Cortex of kidney (tissue), 1 donor: ENCODE measurements at places on chromosomes 1 and 21.

- no peak for DNase-seq
Measured at GRCh38 chr1:37513795-37514349, 694 bp downstream of the MEAF6 start.

- DNase-seq, result no peak
Measured at GRCh38 chr1:173862769-173863223, 5.0 kb downstream of the GAS5 start.

- no peak for DNase-seq
Measured at GRCh38 chr1:243842161-243842560, 7.9 kb downstream of the AKT3 start.

DNA sequence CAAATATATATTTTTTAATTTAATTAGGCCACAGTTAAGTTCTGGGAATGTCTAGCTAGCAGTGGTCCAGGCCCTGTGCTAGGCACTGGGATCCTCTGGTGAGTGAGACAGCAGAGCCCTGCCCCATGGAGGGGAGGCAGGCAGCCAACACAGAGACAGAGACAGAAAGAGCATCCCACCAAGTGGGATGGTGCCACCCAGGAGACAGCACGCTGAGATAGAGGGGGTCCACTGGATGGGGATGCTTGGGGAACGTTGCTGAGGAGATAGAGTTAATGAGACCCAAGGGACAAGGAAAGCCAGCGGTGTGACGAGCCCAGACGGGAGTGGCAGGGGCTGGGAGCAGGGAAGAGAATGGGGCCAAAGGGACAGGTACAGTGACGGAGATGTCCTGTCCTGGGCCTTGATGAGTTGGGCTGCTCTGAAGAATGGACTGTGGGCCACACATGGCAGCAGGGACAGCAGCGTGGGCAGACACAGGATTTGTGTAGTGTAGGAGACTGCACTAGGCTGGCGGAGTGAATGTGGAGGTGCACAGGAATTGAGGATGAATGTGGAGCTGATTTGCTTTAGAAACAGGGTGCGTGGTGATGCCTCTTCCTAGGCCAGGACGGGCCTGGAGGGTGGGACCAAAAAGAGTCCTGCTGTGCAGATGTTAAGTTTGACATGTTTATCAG, 22.8 kb downstream of the RAB4A start:
- no peak for DNase-seq

DNA sequence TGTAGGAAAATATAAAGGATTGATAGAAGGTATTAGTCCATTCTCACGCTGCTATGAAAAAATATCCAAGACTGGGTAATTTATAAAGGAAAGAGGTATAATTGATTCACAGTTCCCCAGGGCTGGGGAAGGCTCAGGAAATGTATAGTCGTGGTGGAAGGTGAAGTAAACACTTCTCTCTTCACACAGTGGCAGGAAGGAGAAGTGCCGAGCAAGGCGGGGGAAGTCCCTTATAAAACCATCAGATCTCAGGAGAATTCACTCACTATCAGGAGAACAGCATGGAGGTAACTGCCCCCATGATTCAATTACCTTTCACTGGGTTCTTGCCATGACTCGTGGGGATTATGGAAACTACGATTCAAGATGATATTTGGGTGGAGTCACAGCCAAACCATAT, 1806.0 kb downstream of the MRPL39 start:
- no peak for DNase-seq

GRCh38 chr1:84847253-84848250, 45.5 kb downstream of the LPAR3 start:
- no peak for DNase-seq

DNA sequence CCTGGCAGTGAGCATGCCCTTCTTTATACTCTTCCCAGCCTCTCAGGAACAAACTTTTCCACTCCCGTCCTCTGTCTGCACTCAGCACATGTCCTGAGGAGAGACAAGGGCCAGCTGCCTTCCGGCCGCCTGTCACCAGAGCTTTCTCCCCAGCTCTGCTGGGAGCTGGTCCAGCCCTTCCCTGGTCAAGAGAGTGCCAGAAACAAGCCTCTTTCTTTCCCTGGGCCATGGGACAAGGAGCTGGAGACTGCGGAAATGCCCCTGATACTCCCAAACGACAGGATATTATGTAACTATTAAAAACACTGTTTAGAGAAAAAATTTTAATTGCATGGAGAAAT, 10.4 kb downstream of the LAMB3 start:
- DNase-seq, result no peak

GRCh38 chr1:156226116-156226538, 13.3 kb downstream of the PMF1 start:
- no peak for DNase-seq

- DNase-seq, result no peak
Measured at GRCh38 chr1:89952605-89953130, 42.2 kb upstream of the ZNF326 start.

DNA sequence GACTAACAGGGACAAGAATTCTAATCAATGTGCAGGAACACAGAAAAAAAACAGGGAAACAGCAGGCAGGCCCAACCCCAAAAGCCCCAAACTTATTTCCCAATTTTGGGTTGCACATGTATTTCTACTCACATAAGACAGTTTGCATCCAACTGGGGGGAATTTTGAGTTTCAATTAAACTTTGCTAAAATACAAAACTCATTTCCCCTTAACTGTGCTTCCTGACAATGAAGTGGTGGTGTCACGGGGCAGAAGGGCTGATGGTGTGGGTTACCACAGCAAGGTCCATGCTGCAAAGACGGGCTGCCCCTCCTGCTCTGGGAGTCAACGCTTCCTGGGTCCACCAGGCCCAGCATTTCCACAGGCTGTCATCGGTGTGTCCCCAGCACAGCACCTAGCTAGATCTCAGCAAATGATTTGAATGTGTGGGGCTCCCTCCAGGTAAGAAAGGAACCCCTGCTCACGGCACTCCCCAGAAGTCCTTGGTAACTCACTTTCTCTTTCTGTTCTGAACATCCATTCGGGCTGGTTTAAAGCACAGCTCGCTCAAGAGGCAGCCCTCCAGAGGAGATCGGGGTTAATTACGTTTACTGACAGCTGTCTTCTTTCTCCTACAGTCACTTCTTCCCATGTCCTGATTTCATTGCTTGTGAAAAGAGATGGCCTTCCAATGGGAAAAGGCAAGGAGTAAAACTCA, 27.4 kb downstream of the HIVEP3 start:
- no peak for DNase-seq

DNA sequence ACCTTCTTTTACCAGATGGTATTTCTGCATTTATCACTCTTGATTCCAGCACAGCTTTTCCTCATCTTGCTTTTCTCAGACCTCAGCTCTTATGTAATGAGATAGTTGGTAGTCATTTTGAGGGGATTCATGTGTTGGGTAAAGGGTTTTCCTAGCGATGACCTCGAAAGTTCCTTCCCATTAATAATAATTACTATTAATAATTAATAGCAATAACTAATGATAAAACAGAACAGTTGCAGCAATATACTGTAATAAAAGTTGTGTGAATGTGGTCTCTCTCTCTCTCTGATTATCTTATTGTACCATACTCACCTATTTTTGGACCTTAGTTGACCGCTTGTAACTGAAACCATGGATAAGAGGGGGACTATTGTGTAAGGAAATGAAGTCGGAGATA, 14.2 kb downstream of the CAMTA1 start:
- DNase-seq, result no peak

DNA sequence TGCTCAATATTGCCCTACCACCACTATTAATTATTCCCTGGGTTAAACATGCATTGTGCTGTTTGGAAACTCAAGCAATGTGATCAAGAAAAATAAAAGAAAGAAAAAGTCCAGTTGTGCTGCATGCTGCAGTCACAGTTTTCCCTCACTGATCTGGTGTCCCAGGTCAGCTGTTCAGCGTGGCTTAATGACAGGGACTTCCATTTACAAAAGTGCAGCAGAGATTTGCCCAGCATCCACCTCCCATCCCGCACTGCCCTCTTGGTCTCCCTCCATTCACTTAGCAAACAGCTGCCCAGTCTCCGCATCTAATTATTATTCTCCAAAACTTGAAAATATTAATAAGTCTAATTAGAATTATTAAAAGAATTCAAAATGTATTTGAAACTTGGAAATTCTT, 2.0 kb upstream of the OR2T4 start:
- DNase-seq, result no peak

- no peak for DNase-seq
Measured at GRCh38 chr1:24362982-24363614, 43.9 kb downstream of the GRHL3 start.

DNA sequence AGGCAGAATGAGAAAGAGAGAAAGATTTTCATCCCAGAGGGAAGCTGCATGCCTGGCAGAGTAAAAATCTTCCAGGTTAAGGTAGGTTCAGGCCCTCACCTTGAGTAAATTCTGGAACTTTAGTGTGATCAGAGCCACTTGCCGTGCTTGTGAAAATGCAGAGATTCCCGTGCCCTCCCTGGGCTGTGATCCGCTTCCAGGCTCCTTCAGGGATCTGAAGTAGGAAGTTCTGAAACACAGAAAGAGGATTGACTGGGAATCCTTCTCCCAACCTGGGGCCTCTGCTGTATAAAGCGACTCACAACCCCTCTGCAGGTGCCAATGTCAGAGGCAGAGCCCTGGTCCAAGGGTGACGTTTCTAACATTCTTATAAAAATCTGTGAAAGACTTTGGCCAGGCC, 26.6 kb downstream of the NUAK2 start:
- DNase-seq, result no peak

DNA sequence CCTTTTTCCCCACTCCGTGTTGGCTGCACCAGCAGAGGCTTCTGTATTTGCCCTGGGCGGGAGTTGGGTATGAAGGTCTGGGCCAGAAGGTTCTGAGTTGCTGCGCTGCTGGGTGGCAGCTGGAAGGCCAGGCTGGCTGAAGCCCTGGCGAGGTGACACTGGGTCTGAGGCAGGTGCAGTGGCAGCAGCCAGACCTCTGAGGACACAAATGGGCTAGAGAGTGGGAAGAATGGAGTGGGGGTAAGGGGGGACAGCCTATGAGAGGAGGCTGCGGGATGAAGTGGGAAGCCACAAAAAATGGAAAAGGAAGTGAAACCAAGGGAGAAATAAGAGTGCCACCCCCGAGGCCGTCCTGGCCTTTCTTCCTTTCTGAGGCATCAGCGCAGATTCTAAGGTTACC, 53.2 kb downstream of the STX6 start:
- DNase-seq, result no peak

- DNase-seq, result no peak
Measured at GRCh38 chr21:35048183-35048601, 910 bp downstream of the RUNX1 start.

GRCh38 chr1:114130846-114131525, 22.7 kb downstream of the SYT6 start:
- DNase-seq, result no peak

DNA sequence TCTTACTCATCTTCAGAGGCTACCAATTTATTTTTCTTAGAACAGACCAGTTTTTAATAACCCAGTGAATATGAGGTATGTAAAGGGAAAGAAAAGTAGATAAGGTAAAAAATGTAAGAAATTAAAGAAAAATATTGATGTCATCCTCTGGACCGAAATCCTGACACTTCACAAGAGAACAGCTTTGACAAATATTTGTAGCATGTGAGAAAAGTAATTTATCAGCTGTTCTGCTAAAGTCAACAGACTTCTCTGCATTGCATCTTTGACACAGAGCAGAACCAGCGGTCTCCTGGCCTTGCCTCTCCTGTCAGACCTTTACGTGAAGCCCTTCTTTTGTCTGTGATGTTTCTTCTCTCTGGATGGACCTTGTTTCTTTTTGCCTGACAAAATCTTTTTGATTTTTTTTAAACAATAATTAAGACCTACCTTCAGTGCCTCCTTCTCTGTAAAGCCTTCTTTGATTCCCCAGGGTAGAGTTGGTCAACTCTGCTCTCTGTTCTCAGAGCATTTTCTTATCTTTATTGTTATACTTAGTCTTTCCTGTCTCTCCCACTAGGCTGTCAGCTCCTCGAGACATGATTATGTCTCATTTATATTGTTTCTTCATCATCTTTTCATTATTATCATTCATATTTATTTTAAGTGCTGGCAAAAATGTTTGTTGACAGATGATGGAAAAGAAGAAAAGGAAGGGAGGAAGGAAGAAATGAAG, 35.4 kb downstream of the RGS4 start:
- no peak for DNase-seq

- DNase-seq, result no peak
Measured at GRCh38 chr1:94903280-94904009, 23.5 kb downstream of the CNN3 start.

GRCh38 chr1:206785182-206785765, 13.0 kb upstream of the IL10 start:
- no peak for DNase-seq

DNA sequence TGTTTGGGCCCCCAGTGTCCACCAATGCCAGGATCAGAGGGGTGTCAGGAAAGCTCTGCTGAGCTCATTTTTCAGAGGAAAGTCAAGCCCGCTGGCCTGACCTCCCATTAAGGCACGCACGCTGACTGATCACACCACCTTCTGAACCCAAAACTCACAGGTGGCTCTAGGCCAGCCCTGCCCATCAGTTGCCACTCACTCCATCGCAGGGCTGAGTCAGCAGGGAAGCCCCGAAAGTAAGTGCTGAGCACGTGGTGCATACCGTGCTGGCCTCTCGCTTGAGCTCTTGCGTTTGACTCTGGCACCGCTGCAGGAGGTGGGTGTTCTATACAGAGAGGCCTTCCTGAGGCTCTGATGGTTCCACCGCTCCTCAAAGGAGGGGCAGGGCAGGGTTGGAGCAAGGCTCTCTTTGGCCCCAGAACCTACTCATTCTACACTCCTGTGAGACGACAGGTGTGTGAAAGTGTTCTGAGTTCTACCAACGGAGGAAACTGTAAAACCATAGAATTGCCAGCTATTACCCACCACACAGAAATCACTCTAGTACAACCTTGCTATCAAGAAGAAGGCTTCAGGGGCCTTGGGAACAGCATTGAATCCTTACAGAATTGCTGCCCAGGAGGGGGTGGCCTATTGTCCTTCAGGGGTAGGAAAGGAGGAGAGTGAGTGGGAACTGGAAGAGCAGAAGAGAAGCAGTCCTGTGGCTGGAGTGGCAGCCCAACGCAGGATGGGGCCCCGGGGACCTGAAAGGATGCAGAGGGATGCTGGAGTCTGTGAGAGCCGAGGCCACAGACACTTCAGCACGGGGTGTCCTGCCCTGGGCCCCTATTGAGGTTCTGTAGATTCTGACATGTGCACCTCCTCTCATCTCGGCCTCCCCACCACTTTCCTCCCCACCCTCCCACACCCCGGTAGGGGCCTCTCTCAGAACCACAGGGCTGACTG, 214.7 kb upstream of the EDN2 start:
- no peak for DNase-seq

DNA sequence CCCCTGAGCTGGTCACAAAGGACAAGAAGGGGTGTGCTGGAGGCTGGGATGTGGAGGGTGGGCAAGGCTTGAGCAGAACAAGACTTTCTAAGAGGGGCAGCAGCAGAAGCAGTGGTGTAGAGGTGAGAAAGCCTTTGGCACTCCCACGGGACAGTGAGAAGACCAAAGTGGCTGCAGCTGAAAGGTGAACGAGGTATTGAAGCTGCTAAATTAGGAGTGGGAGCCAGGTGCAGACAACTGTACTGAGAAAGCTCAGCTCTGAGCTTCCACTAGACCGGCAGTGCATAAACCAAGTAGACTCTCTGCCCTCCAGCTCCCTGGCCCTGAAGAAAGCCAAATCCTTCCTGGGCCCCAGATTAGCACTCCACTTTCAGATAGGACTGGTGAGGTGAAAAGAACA, 93.0 kb downstream of the VWA5B1 start:
- no peak for DNase-seq
